ENCODE measurements at places on chromosomes 12 and 14.

- DNase-seq = no peak
Measured at GRCh38 chr12:19726592-19726991, 287.3 kb downstream of the AEBP2 start.

GRCh38 chr14:21041676-21042433 is at the start of gene RNASE7:
Gene RNASE7 (plus strand): TSS chr14:21042362. CDS start chr14:21042993, 631 bp downstream.
- no peak for DNase-seq

GRCh38 chr12:400828-401227 is 616 bp upstream of the CCDC77 start:
- DNase-seq = no peak

- DNase-seq = no peak
Measured at GRCh38 chr14:67395086-67395875, 16.7 kb downstream of the PLEK2 start.

- DNase-seq = peak; percentile 36
Measured at GRCh38 chr12:62640910-62641448, 174.4 kb downstream of the MON2 start.

DNA sequence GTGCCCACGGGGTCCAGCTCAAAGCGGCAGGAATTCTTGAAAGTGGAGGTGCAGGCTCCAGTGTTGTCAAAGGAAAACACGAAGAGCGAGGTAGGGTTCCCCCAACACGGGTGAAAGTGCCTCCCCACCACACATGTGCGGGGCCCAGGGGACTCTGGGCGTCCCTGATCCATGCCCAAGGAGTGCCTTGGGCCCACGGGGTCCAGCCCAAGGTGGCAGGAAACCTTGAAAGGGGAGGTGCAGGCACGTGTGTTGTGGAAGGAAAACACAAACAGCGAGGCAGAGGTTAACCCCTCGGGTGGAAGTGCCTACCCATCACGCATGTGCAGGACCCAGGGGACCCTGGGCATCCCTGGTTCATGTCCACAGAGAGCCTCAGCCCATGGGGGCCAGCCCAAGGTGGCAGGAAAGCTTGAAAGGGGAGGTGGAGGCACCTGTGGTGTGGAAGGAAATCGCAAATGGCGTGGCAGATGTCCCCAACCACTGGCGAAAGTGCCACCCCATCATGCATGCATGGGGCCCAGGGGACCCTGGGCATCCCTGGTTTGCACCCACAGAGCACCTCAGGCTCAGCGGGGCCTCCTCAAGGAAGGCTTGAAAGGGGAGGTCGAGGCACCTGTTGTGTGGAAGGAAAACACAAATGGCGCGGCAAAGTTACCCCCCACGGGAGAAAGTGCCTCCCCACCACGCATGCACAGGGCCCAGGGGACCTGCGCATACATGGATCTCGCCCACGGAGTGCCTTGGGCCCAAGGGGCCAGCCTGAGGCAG is 584.6 kb downstream of the ALG10 start:
- DNase-seq = no peak

DNA sequence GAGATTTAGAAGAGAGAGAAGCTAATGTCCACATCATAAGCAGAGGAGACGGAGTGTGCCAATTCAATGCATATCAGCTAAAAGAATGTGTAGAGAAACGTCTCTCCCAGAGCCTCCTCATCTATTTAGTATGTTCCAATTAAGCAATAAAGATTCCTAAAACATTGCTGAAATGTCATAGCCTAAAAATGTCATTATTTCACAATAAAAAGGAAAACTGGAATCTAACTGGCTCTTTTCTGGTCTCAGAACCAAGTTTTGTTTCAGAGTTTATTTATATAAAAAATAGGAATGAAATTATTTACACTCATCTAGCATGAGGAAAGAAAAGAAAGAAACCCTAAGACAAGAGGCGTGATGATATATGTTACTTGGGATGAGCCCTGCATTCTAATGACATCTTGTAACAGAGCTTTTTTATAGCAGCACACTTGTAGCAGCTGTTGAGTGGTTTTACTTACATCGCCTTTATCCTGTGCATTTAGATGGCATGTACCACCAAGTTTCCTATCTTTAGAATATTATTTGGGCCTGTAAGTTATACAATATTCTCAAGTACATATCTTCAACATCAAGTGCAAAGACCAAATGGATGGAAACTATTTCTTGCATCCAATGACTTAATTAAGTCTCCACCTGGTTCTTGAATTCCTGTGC is 266.3 kb upstream of the PRKD1 start:
- no peak for DNase-seq

DNA sequence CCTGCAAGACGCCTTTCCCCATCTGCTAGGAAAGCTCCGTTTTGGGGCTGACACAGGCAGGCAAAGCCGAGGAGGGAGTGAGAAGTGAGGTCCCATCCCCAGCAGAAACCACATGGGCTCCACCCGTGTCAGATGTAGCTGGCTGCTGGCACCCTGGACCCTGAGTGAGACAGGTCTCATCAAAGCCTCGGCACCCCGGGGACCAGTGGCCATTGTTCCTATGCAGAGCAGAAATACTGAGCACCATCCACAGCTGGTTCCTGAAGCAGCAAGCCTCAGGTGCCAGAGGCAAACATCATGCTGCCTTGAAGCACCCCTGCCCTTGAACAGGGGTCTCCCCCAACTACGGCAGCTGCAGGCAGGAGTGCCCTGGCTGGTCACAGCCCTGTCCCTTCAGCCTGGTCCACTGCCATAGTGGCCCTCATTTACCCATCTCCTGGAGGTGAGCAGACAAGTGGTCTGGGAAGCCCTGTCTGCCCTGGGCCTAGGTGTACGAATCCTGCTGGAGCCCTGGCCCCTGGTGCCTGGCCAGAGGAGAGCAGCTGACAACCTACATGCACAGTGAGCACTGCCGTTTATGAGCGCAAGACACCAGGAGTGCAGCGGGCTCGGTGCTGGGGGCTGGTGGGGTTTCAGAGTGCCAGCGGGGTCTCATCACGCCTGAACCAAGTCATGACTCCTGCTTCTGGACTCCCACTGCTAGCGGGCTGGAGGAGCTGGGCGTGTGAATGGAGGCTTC is 289.8 kb upstream of the RTL1 start:
- no peak for DNase-seq

DNA sequence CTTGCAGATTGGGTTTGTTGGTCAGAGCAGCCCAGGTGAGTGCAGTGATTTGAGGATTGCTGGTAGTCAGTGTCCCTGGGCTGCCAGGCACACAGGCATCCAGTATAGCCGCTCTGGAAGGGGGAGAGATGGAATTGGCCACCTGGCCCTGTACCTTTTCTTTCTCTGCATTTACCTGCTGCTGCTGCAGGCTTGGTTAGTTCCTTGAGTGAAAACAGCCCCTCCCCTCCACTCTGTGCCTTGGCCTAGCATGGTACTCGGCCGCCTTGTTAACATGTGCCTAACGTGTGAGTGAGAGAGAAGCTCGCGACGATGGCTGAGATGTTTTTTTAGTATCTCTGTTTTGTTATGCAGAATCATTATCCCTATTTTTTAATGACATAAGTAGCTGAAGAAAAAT is 49.3 kb upstream of the AMN start:
- DNase-seq = no peak

- DNase-seq = no peak
Measured at GRCh38 chr12:43861015-43861839, 25.3 kb downstream of the TMEM117 start.

GRCh38 chr14:77436042-77436441 is 12.7 kb upstream of the NOXRED1 start:
- DNase-seq = no peak

- no peak for DNase-seq
Measured at GRCh38 chr12:111347891-111348644, 20.8 kb downstream of the PHETA1 start.

DNA sequence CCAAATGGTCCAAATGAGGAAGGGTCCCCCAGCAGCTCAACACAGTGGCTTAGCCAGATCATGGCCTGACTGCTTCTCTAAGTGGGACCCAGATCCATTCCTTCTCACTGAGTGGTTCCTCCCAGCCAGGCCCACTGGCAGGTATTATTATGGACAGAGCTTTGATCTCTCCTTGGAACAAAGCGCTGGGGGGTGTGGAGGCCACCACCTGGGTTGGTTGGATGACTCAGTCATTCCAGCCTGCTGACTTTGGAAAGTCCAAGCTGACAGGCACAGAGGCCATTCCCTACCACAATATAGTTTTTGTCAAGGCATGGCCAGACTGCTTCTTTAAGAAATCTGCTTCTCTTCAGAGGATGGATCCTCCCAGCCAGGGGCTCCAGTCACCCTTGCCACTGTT is 341.1 kb downstream of the BTG1 start:
- no peak for DNase-seq

DNA sequence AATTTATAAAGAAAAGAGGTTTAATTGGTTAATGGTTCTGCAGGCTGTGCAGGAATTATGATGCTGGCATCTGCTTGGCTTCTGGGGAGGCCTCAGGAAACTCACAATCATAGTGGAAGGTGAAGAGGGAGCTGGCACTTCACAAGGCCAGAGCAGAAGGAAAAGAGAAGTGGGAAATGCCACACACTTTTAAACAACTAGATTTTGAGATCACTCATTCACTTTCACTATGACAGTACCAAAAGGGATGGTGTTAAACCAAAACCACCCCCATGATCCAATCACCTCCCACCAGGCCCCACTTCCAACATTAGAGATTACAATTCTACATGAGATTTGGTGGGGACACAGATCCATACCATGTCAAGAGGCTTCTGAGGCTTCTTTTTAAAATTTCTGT is 62.6 kb downstream of the SLC38A4 start:
- no peak for DNase-seq

GRCh38 chr14:19729763-19730162 is 13.6 kb upstream of the OR4Q3 start:
- DNase-seq = no peak

DNA sequence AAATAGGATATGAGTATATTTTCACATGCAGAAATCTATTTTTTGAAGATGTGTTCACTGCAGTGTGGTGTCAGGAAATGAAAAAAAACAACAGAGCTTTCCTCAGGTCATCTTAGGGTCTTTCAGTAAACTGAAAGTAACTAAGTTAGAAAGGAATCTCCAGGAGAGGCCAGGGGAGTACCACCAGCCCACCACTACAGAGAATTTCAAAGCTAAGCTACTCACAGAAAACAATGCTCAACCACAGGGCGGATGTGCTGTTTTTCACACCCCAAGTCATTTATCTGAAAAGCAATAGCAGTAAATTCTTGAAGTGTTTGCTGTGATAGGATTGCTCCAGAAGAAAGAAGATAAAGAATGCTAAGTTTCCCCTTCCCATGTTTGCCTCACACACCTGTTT is 79.0 kb downstream of the IFNG start:
- DNase-seq = no peak

DNA sequence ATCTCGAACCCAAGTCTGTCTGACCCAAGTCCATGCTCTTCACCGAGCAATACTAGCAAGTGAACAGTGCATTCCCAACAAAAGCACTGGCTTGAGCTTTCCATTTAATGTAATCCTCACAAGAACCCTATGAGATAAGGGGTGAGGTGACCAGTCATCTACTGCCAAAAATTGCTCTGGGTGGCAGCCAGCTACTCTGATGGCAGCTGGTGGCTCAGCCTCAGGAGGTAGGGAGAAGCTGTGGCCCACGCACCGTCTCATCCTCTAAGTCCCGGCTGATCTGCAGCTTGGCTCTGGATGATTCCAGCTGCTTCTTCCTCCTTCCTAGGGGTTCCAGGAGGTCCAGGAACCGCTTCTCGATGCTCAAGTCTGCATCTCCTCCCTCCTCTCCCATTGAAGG is 75.2 kb downstream of the PLEKHG3 start:
- no peak for DNase-seq

GRCh38 chr14:47678993-47679392 is 3.6 kb upstream of the MDGA2 start:
- no peak for DNase-seq

DNA sequence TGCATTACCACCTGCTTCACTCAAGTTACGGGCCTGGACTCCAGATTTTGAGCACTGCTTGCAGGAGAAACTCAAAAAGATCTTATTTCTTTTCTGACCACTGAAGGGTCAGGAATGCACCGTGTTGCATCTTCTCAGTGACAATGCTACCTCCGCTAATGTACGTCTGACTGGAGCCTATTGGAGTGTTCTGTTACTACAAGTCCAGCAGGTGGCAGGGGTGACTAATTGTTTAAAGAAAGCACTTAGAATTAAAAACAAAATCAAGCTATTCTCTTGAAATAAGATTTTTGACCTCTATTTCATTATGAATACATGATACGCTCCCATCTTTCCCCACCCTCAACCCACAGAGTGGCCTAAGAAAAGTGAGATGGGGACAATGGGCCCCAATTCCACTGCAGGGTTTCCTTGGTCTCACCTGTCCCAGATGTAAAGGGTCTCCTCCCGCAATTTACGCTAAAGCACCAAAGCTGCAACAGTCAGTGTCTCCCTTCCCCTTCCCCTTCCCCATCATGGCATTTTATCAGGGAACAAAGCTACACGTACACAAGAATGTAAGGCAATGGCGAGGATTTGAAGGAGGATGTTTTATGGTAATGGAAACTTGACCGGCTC is 2.2 kb downstream of the TBPL2 start:
- DNase-seq = peak; percentile 24

GRCh38 chr12:98745578-98746391 is 100.7 kb downstream of the APAF1 start:
- DNase-seq = peak; percentile 22

GRCh38 chr14:76143642-76144041 is 8.1 kb upstream of the GPATCH2L start:
- no peak for DNase-seq

DNA sequence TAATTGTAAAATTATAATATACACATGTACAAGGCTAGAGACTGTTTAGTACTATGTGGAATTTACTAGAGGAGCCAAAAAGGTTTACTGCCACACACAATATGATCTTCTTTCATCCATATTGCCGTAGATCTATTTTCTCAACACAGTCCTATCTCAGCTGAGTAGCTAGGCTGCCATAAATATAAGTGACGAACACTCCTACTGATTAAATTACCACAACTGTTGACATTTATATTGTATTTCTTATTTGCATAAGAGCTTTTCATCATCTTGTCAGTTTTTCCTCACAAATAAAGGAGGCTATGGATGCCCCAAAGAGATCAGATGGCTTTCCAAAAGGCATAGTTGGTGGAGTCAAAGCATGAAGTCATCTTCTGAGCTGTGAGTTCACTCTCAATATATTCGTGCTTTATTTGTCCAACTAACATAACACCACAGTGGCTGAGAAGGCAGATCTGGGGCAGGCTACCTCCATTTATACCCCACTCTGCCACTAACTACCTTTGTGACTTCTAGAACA is 78.6 kb downstream of the CCDC59 start:
- DNase-seq = no peak

DNA sequence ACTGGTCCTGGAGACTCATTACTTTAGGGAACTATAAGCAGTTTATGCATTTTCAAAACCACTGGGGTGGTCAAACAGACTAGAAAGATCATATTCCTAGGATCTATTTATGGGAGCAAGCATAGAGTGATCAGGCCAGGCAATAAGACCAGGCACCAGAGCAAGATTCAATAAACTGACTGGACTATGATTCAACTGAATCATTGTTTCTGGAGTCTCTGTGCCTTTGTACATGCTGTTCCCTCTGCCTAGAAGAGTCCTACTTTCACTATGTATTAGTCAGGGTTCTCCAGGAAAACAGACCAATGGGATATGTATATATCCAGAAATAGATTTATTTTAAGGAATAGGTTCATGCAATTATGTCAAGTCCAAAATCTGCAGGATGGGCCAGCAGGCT is 55.5 kb downstream of the EMP1 start:
- no peak for DNase-seq

All from GM12891 (cell line).